ENCODE measurements at places on chromosomes 12 and 14.

- no peak for DNase-seq
Observed at GRCh38 chr12:104490186-104490585, 33.4 kb downstream of the CHST11 start.

DNA sequence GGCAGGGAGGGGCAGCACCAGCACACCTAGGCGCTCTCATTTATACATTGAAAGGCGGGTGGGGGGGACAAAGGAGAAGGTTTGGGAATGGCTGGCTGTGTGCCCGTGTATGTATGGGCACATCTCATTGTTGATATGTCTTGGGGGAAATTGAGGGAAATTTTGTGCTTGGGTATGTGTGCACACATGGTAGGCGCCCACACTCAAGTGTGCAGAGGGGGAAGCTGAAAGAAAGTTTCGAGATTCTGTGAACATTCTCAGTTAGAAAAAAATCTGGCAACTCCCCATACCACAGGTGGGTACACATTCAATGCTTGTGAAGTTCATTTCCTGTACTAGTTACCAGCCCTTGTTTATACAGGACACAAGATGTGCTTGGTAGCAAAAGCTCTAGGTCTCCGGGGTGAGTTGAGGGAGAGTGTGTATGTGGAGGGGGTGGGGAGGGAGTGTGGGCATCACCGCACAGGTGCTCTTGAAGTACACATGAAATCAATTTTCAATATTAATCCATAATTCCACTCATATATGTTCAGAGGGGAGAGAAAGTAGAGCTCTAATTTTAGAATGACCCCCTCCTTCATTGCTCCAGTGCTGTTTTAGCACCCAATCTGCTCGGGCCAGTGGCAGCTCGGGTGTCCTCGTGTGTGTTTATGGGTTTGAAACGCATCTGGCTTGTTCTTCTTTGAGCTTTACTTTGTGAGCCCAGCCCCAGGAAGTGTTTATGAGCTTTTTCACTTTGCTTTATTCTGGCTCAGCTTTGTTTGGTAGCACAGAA, 286.0 kb downstream of the ZFP36L1 start:
- no peak for DNase-seq

DNA sequence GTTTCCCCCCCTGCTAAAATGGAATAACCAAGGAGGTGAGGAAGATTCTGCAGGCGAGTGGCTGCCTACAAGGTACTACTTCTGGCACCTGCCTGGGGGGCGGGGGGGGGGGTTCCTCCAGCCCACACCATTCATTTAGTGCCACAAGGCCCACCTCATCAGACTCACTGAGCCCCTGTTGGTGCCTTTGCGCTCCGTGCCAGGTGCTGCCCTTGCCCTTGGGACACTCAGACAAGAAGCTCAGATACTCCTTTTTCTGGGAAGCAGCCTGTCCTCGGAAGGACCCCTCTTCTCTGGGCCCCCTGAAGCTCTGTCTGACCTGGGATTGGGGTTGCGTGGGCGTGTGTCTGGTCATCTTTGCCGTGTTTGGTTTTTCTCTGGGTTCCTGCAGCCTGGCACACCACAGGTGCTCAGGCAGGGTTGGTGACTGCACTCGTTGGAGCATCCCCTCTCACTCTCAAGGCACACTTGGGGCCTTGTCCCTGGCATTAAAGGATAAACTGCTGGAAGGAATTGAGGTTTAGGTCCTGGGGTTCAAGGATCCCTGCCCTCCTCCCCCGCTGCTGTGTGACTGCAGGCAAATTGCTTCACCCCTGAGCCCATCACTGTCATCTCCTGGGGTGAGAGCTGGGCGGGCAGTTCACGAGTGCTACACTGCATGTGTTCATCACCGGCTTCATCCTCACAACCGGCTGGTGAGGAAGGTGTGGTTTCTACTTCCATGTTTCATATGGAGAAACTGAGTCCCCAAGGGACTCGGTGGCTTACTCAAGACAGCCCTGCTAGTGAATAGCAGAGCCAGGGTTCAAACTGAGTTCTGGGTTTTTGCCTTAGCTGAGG, 16.9 kb downstream of the FAM222A start:
- DNase-seq = peak; percentile 23

GRCh38 chr14:74763803-74764531, 851 bp downstream of the YLPM1 start:
- DNase-seq = peak; percentile 28

DNA sequence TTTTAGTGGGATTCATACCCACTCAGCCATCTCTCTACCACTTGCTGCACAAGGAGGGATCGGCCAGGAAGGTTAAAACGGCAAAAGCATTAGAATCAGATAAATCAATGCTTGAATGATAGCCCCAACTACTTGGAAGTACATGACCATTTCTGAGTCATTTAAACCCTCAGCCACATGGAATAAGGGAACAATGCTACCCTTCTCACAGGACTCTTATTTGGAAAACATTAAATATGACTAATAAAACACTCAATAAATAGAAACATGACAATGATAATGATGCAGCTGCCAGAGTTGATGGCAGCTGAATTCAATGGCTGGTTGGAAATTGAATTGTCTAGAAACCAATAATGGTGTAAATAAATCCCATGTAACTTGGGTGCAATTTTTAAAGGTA, 165.4 kb downstream of the FLRT2 start:
- no peak for DNase-seq

- DNase-seq = no peak
Observed at GRCh38 chr12:23185346-23185745, 560.4 kb downstream of the ETNK1 start.

DNA sequence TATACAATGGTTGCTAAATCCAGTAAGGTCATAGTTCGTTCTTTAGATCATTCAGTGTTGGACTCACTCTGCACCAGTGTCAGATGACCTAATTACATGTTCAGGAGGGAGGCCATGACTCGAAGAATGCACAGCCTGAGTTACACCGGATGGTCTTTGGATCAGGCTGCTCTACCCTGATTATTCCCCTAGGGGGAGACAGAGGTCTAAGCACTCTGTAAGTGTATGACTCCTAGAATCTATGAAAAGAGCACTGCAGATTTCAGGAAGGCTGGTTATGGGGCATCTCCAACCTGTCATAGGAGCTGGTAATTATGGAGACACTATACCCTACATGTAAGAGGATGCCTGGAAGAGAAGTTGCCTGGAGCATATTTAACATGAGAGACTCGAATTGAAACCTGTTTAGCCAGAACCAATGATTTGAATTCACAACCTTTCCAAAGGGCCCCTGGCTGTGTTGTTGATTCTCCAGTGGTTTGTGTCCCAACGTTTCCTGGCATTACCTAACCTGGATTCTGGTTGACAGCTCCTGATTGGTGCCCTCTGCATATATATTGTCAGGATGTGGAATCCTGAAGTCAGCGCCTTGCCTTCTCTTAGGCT, at the start of gene MUCL1:
MUCL1 (plus strand) TSS at position 584 of the 606 bp plus-strand sequence. CDS start 67 bp downstream, outside the sequence.
- DNase-seq = peak; percentile 39

DNA sequence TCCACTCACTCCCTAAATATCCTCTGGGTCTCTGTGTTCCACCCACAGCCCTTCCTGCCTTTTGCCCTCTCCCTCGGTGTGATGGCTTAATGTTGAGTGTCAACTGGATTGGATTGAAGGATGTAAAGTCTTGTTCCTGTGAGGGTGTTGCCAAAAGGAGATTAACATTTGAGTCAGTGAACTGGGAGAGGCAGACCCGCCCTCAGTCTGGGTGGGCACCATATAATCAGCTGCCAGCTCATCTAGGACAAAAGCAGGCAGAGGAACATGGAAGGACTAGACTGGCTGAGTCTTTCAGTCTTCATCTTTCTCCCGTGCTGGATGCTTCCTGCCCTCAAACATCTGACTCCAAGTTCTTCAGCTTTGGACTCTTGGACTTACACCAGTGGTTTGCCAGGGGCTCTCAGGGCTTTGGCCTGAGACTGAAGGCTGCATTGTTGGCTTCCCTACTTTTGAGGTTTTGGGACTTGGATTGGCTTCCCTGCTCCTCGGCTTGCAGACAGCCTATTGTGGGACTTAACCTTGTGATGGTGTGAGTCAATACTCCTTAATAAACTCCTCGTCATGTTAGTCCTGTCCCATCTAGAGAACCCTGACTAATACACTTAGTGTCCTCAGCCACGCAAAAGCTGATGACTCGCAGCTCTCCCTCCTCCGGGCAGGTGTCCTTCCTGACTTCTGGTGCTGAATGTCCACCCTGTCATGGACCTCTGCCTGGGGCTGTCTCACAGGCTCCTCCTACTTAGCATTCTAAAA, 5.9 kb downstream of the DGLUCY start:
- DNase-seq = no peak

DNA sequence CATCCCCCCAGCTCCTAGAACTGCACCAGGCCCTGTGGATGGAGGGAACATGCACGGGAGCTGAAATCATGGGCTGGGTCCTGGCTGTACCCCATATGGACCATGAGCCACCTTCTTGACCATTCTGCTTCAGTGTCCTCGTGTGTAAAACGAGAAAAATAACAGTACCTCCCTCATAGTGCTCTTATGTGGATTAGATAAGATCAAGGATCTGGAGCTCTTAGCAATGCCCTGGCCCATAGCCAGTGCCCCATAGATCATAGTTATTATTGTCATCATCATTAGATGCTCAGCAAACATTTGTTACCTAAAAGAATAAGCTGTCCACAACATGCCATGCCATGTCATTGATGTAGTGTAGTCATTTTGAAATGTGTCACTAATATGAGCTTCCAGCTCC, 71.3 kb downstream of the SYNE3 start:
- peak; percentile 51 for DNase-seq

DNA sequence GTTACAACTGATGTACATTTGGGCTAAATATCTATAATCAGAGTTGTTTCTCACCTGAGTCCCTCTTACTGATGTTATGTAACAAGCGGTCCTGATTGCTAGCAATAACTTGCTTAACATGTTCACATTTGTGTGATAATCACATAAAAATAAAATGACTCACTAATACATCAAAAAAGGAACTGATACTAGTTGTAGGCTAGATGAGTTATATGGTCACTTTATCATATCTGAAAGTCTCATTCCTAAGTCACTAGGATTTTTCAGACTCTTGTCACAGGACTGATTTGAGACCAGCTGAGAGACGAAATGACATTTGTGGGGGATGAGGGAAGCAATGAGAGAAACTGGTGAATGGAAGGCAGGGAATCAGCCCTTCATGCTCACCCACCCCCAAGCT, 34.3 kb downstream of the NKX2-1 start:
- no peak for DNase-seq

DNA sequence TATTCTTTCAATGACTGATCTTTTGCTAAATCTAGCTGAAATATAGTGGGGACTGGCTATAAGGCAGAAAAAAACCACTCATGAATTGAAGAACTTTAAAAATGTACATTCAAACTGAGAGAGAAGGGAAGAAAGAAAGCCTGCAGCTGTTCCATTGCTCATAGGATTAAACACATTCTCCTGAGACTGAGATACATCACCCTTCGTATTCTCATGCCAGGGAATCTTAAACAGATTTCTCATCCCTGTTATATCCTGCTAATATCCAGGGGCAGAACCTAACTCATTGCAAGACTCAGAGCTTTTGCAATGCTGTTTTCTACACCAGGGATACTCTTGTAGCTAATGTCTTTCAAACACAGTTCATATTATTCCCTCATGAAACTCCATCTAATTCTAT, 67.2 kb upstream of the ACSS3 start:
- no peak for DNase-seq

DNA sequence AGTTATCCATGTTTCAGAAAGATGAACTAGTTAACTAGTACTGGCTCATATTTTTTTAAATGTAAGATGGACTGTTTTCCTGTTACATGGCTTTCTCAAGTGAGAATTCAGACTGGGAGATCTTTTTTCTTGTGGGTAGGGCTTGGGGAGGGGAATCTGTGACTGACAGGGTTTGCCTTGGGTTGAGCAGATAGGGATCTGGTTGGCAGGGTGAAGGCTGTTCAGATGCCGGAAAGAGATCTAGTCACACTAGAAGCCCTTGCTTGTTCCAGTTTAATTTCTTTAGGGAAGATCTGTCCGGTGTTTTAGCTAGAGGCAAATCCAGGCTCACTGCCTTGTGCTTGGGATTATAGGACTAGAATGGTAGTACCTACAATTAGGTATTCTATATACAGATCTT, 63.2 kb downstream of the FBXO33 start:
- no peak for DNase-seq

DNA sequence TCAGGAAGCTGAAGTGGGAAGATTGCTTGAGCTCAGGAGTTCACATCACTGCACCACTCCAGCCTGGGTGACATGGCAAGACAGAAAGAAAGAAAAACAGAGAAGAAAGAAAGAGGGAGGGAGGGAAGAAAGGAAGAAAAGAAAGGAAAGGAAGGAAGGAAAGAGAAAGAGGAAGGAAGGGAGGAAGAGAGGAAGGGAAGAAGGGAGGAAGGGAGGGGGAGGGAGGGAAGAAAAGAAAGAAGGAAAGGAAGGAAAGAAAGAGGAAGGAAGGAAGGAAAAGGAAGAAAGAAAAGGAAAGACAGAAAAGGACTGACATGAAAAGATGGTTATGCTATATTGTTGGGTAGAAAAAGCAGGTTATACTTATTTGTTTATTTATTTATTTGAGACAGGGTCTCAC, 3.9 kb downstream of the GLTP start:
- DNase-seq = no peak

DNA sequence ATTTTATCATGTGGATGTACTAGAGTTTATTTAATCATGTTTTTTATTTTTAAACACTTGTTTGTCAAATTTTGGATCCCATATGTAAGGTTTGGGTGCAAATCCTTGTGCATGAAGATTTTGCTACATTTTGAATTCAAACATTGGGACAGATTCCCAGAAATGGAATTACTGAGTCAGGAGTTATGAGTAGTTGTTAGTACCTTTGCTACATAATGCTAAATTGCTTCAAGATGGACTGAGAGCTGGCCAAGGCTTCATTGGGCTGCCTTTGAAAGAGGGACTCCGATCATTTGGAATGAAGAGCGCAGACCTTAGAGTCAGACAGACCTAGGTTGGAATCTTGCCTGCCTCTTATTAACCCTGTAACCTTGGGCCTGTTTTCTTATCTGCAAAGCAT, 154.9 kb upstream of the PWP1 start:
- DNase-seq = no peak

GRCh38 chr12:91781114-91781513, 364.5 kb downstream of the BTG1 start:
- DNase-seq = no peak

DNA sequence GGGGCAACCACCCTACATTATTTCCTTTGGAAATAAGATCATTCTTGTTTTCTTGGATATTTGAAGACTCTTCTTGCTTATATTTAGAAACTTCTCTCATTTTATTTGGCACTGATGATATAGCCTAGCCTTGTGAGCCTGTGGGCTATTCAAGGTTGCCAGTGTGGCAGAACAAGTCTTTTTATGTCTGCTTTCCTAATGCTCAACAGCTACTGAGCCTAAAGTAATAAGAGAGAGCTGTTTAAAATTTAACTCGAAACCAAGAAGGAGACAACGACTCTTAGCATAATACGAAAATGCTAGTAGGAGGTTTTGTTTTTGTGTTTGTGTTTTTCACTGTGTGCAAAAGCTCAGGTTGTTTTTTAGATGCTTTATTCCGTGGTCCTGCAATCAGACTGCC, 104.0 kb upstream of the CPM start:
- DNase-seq = no peak

DNA sequence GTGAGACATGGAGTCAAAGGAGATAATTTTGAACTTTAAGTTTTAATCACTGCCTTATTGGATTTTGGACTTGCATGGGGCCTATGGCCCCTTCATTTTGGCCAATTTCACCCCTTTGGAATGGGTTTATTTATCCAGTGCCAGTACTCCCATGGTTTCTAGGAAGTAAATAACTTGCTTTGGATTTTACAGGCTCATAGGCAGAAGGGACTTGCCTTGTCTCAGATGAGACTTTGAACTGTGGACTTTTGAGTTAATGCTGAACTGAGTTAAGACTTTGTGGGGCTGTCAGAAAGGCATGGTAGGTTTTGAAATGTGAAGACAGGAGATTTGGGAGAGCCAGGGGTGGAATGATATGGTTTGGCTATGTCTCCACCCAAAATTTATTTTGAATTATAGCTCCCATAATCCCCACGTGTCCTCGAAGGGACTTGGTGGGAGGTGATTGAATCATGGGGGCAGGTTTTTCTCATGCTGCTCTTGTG, 448.1 kb downstream of the NAV3 start:
- no peak for DNase-seq
